ENCODE measurements at places on chromosomes 12 and 14. TPM values are rescaled to one million over a fixed set of nuclear protein-coding genes. Genes with fewer than 3 reads are reported as not detected.

Gene PROX2
- total RNA-seq, result not detected

Gene FBLN5
- 167 TPM for total RNA-seq

Gene PGF
- 13.2 TPM for total RNA-seq

Gene SLC41A2
- total RNA-seq, result 8.4 TPM

Gene ZDHHC22
- total RNA-seq, result not detected

DNA sequence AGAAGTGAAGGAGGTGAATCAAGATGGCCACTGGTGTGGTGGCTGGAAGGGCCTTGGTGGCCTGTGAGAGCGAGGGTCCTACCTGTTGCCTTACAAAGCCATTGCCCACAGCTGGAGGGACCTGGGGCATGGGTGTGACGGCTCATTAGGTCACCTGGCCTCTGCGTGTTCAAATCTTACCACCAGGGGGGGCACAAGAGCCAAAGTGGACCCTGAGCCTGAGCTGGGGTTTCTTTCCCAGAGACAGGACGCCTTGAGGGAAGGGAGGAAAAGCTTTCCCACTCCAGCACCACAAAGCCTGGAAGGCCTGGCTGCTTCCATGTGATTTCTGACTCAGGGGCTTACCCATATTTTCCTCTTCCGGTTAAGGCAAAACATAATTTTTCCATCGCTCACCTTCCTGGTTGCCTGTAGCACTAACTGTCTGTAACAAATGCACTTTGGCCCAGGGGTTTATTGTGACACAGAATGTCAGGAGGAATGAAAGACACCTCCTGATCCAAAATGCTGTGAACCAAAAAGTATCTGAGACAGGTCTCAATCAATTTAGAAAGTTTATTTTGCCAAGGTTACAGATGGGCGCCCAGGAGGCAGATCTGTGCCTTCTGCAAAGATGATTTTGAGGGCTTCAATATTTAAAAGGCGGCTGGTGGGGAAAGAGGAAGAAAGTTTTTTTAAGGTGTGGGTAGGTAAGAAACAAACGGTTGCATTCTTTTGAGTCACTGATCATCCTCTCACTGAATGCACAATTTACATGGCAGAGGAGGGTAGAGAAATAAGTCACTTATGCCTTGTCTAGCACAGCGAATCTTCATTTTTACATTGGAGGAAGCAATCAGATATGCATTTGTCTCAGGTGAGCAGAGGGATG lies 4.3 kb upstream of the CD9 start:
- no peaks in the 10 kb centered on the region for H3K27me3 ChIP-seq
- peak; percentile 97 for DNase-seq
- H3K27ac ChIP-seq, result peak overlapping the region; percentile 82
- no peaks in the 10 kb centered on the region for H3K36me3 ChIP-seq
- H3K4me3 ChIP-seq, result no peak overlapping the region

DNA sequence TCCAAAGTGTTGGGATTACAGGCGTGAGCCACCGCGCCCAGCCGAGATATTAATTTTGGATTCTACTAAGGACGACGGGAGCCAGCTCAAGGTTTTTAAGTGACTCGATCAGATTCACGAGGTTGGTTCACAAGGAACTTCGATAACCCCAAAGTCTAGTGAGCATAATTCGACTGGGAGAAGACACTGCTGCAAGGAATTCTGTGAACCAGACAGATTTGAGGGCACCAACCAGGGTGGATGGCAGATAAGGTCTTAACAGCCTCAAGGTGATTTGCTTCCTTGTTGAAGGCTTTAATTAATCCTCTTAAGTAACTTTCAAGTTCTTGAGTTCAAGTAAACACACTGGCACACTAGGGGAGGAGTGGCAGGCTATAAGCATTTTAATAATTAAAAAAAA lies 1.1 kb upstream of the KLHDC2 start:
- H3K4me1 ChIP-seq, result peaks cover 31% of the 10 kb centered on the region
- no peaks in the 10 kb centered on the region for H3K27me3 ChIP-seq
- H3K36me3 ChIP-seq, result peaks cover 24% of the 10 kb centered on the region

GRCh38 chr12:1814266-1814665 lies 6.1 kb upstream of the LRTM2 start:
- H3K36me3 ChIP-seq, result no peaks in the 10 kb centered on the region
- H3K27ac ChIP-seq, result no peak overlapping the region
- no peaks in the 10 kb centered on the region for H3K27me3 ChIP-seq
- no peak overlapping the region for H3K4me3 ChIP-seq
- DNase-seq, result no peak

DNA sequence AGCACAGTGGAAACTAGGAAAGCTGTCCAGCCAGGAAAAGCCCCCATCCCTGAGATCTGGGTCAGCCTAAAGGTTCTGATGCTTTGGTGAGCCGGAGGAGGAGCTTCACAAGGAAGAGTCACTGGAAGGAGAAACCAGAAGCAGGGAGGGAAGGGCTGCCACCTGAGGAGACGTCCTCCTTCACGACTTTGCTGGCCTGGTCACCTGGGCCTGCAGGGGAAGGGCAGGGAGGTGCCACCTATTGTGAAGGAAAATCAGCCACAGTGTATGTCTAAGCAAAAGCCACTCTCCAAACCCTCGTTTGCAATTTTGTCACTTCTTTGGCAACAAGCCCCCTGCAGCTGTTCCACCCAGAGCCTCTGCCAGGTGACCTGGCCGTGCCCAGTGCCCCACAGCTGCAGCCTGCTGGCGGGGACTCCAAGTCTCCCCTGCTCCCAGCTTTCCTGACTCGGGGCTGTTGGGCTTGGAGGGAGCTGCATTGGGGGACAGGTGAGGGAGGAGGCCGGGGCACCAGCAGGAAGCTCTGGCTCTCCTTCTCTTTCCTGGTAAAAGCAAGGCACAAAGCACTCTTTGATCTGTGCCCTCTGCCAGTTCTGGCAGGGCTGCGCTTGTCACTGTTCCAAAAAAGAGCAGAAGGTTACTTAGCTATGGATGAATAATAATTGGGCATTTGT lies 120.9 kb upstream of the BCL2L14 start:
- no peak overlapping the region for H3K27ac ChIP-seq
- H3K36me3 ChIP-seq, result no peaks in the 10 kb centered on the region
- DNase-seq, result no peak
- H3K4me3 ChIP-seq, result no peak overlapping the region
- no peaks in the 10 kb centered on the region for H3K27me3 ChIP-seq

- H3K4me3 ChIP-seq, result no peak overlapping the region
- no peak for DNase-seq
- H3K27ac ChIP-seq, result no peak overlapping the region
- H3K27me3 ChIP-seq, result no peaks in the 10 kb centered on the region
- no peaks in the 10 kb centered on the region for H3K36me3 ChIP-seq
- H3K4me1 ChIP-seq, result no peaks in the 10 kb centered on the region
Measured at GRCh38 chr12:105596731-105597130, 266.2 kb downstream of the C12orf75 start.

DNA sequence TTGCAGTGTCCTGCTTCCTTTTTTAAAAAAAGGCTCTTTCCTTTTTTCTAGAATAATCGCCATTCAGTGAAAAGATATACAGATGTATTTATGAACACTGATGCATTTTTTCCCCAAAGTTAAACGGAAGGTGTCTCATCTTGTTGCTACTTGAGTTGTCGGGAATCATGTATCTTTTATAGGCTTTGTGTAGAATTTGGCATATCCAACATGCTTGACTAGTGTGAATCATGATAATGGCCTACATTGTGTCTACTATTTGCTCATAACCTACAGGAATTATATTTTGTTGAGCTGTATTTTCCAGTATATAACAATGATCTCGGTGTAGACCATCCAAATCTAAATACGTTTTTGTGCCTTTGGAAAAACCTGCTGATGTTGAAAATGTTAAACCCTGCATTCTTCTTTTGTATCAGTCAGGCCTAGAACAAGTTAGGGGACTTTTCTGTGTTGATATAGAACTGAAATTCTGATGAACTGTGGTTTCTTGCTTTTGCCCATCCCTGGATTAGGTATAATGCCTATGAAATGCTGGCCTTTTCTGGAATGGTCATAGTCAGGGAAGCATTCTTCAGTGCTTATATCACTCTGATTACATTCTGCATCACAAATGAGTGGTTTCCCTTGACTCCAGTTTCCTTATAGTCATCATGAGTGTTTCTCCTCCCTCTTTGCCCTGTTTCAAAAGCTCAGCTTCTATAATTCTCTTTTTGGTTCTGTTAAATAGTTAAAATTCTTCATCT lies 10.8 kb downstream of the BMAL2 start:
- no peak overlapping the region for H3K27ac ChIP-seq
- no peaks in the 10 kb centered on the region for H3K4me1 ChIP-seq
- no peak for DNase-seq
- H3K36me3 ChIP-seq, result no peaks in the 10 kb centered on the region
- H3K27me3 ChIP-seq, result no peaks in the 10 kb centered on the region

- H3K27ac ChIP-seq, result no peak overlapping the region
- H3K4me1 ChIP-seq, result no peaks in the 10 kb centered on the region
- DNase-seq, result no peak
- peaks cover 55% of the 10 kb centered on the region for H3K36me3 ChIP-seq
- no peak overlapping the region for H3K4me3 ChIP-seq
- H3K27me3 ChIP-seq, result no peaks in the 10 kb centered on the region
Measured at GRCh38 chr14:63981569-63981968, 128.8 kb downstream of the SYNE2 start.

GRCh38 chr14:104731320-104732294 lies 7.6 kb downstream of the ADSS1 start:
- no peaks in the 10 kb centered on the region for H3K36me3 ChIP-seq
- peak overlapping the region; percentile 92 for H3K27ac ChIP-seq
- DNase-seq, result no peak
- no peak overlapping the region for H3K4me3 ChIP-seq

- no peak overlapping the region for H3K27ac ChIP-seq
- no peaks in the 10 kb centered on the region for H3K27me3 ChIP-seq
- no peak overlapping the region for H3K4me3 ChIP-seq
- H3K4me1 ChIP-seq, result no peaks in the 10 kb centered on the region
- H3K36me3 ChIP-seq, result no peaks in the 10 kb centered on the region
Measured at GRCh38 chr12:18897823-18898222, 159.9 kb downstream of the CAPZA3 start.

- H3K4me3 ChIP-seq, result no peak overlapping the region
- DNase-seq, result no peak
- H3K4me1 ChIP-seq, result peaks cover 23% of the 10 kb centered on the region
- H3K27ac ChIP-seq, result no peak overlapping the region
Measured at GRCh38 chr14:23644919-23645336, 8.8 kb downstream of the DHRS2 start.

- H3K36me3 ChIP-seq, result peaks cover 8% of the 10 kb centered on the region
- no peaks in the 10 kb centered on the region for H3K4me1 ChIP-seq
- H3K4me3 ChIP-seq, result no peak overlapping the region
- DNase-seq, result no peak
- H3K27ac ChIP-seq, result peak overlapping the region; percentile 64
- H3K27me3 ChIP-seq, result no peaks in the 10 kb centered on the region
Measured at GRCh38 chr12:11863988-11864387, 206.8 kb upstream of the BCL2L14 start.

- DNase-seq, result no peak
- no peak overlapping the region for H3K27ac ChIP-seq
- no peaks in the 10 kb centered on the region for H3K36me3 ChIP-seq
- H3K4me3 ChIP-seq, result peak overlapping the region; percentile 62
- H3K27me3 ChIP-seq, result no peaks in the 10 kb centered on the region
- H3K4me1 ChIP-seq, result no peaks in the 10 kb centered on the region
Measured at GRCh38 chr14:64878837-64879634, 671 bp downstream of the SPTB start.

GRCh38 chr14:33412450-33412849 lies 473.8 kb downstream of the NPAS3 start:
- no peak for DNase-seq
- no peak overlapping the region for H3K4me3 ChIP-seq
- H3K27me3 ChIP-seq, result no peaks in the 10 kb centered on the region
- no peaks in the 10 kb centered on the region for H3K4me1 ChIP-seq
- H3K36me3 ChIP-seq, result no peaks in the 10 kb centered on the region

DNA sequence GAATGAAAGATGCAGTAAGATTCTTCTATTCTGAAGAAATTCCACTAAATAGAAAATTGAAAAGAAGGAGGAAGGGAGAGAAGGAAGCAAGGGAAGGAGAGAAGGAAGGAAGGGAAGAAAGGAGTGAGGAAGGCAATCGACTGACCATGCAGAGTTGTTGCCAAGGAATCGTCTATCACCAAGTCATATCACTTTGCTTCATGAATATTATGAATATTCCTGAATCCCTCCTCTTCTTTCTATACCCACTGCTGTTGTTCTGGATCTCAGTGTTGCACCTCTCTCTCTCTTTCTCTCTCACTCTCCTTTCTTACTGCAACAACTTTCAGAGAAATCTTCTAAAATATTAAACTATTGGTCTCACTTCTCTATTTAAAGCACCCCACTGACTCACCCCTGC lies 222.4 kb downstream of the IPO8 start:
- no peaks in the 10 kb centered on the region for H3K36me3 ChIP-seq
- DNase-seq, result no peak

DNA sequence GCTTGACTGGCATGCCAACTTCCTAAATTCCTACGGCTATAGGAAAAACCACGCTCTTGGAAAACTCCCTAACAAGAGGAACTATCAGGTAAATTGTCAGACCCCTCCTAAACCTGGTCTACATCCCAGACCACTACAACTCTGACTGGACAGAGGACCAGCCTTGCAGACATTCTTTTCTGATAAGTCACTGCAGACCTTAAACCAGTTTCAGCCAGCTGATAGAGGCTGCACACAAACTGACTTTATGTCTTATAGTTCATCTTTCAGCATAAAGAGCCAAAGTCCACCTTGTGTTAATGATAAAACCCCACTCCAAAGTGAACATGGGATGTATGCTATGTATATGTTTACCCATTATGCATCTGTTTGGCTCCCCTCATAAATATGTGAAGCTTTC lies 166.6 kb downstream of the KTN1 start:
- no peak overlapping the region for H3K4me3 ChIP-seq
- no peaks in the 10 kb centered on the region for H3K36me3 ChIP-seq
- H3K27me3 ChIP-seq, result no peaks in the 10 kb centered on the region

- H3K4me3 ChIP-seq, result no peak overlapping the region
- no peak for DNase-seq
- peaks cover 12% of the 10 kb centered on the region for H3K4me1 ChIP-seq
- no peaks in the 10 kb centered on the region for H3K27me3 ChIP-seq
- H3K27ac ChIP-seq, result no peak overlapping the region
- no peaks in the 10 kb centered on the region for H3K36me3 ChIP-seq
Measured at GRCh38 chr14:51554953-51555352, 96.8 kb upstream of the FRMD6 start.

GRCh38 chr12:86148612-86149011 lies 107.6 kb downstream of the MGAT4C start:
- no peak overlapping the region for H3K4me3 ChIP-seq
- DNase-seq, result no peak
- no peaks in the 10 kb centered on the region for H3K4me1 ChIP-seq
- no peaks in the 10 kb centered on the region for H3K27me3 ChIP-seq

DNA sequence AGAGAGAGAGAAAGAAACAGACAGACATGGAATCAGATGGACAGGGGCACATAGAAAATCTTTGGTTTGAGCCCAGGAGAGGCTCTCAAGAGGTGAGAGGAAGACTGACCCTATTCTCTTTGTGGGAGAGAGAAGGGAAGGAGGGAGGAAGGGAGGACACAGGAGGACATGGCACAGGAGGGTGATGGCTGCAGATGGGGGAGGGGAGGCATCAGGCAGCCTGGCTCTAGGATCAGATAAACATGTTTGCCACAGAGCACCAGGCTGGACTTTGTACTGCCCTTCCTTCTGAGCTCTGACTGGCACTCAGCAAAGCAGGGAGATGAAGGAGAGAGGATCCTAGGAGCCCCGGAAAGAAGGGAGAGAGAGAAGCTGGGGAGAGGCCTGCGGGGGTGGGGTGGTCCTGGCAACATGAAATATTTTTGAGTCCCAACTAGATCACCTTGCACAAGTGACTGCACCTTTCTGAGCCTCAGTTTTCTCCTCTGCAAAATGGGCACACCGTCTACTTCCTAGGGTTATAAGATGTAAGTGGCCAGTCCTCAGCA lies 6.1 kb downstream of the HNF1A start:
- no peaks in the 10 kb centered on the region for H3K36me3 ChIP-seq
- H3K27me3 ChIP-seq, result no peaks in the 10 kb centered on the region
- H3K4me3 ChIP-seq, result no peak overlapping the region

All from tibial nerve (tissue), 4 donors.